ENCODE measurements at places on chromosomes 2 and 18.

- DNase-seq: no peak
Measured at GRCh38 chr2:127058246-127058953, 48.6 kb downstream of the BIN1 start.

DNA sequence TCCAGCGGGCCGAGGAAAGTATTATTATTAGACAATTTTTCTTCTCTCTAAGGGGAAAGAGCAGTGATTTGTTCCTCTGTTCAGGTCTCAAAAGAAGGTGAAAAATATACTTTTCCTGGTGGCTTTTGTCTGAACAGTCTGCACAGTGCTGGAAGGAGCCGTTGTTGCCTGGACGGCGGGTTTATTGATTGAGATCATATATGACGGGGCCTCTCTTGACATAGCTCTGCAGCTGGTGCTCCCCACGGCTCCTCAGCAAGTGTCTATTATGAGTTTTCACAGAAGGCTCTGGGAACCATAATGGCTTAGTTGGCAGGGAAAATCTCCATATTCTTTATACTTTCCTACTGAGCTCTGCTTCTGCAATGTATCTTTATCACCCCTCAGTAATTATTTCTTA is 42.9 kb downstream of the FSHR start:
- no peak for DNase-seq

DNA sequence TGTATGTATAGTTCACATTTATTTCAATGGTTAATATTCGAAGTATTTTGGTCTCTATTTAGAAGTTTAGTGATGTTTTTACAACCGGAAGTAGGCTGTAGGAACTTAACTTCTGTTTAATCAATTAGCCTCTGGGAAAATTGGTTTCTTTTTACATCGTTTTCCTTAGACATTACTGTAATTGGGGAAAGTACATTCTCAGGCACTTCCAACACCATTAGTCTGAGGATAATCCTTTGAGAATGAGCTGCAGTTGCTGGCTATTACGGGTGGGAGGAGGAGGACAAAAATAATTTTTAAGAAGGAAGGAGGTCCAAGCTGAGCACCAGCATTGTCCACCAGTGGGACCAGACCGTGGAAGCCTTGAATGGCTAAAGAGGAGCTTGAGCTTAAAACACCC is 70.4 kb upstream of the ST3GAL5 start:
- DNase-seq: no peak

DNA sequence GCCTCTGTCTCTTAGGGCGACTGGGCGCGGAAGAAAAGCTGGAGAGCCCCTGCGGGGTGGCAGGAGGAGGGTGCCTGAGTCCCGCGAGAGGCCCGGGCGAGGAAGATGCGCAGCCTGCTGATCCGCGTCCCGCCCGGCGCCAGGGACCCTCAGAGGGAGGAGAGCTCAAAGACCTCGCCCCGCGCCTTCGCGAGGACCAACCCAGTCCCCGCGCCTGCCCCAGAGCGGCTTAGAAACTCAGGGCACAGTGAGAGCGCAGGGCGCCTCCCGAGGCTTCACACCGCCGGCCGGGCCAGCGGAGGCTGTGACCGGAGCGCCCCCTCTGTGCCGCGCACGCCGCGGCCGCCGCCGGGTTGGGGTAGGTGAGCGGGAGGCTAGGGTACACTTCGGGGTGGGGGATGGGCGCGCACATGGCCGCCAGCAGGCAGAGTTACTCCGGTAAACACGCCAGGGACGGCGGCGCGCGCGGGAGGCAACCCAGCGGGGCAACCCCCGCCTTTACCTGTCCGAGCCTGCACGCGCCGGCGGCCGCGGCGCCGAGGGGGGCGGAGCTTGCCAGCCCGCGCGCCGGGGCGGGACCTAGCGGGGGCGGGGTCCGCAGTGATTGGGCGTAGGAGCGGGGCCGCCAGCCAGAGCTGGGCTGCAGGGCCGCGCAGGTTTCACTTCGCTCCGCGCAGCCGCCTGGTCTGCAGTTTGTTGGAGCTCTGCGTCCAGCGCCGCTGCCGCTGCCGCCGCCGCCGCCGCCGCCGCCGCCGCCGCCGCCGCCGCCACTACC is at the start of gene BCL2L11:
TSS of gene BCL2L11 (plus strand) at position 662 of the 775 bp plus-strand sequence. CDS start 2,832 bp downstream, outside the sequence.
- peak; percentile 87 for DNase-seq

GRCh38 chr2:202762556-202762955 is 109.0 kb downstream of the ICA1L start:
- no peak for DNase-seq
